Ureter (tissue), 1 donor: ENCODE measurements at places on chromosomes 4 and X.

- DNase-seq = no peak
These were observed at the start of gene STATH for GRCh38 chr4:69995526-69996016. STATH (plus strand) TSS chr4:69995966; CDS start chr4:69998438, 2,472 bp downstream.

GRCh38 chrX:137387646-137388045 lies 178.3 kb upstream of the ZIC3 start:
- DNase-seq = no peak

DNA sequence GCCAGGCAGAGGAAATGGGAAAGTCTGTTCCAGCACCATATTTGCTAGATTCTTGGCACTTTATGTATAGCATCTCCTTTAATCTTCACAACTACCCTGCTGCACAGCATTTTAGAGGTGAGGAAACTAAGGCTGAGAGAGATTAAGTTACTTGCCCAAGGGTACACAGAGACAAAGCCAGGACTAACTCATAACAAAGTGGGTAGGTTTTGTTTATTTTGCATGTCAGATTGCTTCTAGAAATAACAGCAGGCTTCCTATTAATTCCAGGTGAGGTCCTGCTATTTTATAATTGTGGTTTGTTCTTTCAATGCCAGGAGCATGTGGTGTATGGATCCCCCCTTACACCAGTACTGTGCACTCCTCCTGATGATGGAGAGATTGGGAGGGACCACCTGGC lies 15.0 kb downstream of the TCEANC start:
- DNase-seq = no peak

DNA sequence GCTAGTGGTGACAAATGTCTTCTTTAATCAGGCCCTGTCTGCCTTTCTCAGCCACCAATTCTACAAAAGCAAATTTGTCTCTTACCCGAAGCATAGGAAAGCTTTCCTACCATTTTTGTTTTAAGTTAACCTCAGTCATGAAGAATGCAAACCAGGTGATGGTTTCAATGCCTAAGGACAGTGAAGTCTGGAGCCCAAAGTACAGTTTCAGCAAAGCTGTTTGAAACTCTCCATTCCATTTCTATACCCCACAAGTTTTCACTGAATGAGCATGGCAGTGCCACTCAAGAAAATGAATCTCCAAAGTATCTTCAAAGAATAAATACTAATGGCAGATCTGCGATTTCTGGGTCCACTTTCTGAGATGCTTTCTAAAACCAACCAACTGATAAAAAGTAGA lies 23.9 kb downstream of the SRD5A3 start:
- no peak for DNase-seq
